Esophagus squamous epithelium (tissue), 5 donors: ENCODE measurements at places on chromosomes 2 and 18.
A peak's percentile ranks its signal among the peaks of the same experiment; 100 is the strongest.

GRCh38 chr18:60246606-60247005 lies 126.0 kb downstream of the MC4R start:
- DNase-seq: no peak

GRCh38 chr2:64311191-64311910 lies 142.6 kb upstream of the LGALSL start:
- DNase-seq: no peak

DNA sequence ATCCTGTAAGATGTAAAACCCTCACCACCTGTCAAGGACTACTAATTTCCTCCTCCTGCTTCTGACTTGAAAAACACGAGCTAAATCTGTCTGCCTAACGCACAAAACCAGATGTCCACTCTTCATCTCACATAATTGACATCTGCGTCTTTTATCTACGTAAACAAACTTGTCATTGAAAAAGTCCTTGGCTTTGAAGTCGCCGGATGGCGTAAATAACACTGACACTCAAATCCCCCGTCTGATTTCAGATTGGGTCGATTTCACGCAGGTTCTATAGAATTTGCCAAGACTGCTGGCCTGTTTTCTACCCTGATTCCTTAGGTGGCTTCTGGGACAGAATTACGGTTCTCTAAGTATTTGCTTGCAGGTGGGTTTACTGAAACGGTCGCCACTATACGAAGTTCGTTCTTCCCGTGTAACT lies 539 bp upstream of the MOB4 start:
- no peak for DNase-seq

DNA sequence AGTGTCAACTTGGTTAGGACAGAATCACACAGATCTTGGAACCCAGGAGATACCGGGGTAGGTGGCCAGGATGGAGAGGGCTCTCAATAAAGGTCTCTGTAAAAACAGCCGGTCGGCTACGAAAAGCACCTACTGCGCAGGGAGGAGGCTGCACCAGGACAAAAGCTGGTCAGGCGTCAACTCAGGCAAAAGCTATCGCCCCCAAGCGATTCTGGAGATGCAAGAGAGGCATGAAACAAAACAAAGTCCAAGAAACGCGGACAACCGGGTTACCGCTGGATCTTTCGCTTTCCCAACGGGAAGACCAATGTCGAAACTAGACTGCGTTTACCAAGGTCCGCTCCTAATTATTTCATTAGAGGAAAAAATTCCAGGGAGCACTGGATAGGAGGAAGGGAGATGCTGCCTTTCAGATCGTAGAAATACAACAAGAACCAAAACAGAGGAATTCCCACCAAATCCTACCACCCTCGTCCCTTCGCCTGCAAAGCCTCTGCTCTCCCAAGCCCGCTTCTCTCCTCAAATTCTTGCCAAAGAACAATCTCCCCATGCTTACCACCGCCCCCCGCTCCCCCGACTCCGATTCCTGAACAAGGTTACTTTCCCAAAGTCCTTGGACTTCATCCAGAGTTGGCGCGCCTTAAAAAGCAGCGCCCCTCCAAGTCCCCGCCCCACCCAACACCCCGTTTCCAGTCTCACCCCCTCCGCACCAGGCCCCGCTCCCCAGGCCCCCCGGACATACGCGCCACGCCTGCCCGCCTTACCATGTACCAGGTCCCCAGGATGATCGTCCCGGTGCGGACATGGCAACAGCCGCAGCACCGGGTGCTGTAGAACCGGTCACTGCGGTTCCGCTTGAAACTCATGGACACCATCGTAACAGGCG lies 539 bp downstream of the LAPTM4A start:
- no peak for DNase-seq

DNA sequence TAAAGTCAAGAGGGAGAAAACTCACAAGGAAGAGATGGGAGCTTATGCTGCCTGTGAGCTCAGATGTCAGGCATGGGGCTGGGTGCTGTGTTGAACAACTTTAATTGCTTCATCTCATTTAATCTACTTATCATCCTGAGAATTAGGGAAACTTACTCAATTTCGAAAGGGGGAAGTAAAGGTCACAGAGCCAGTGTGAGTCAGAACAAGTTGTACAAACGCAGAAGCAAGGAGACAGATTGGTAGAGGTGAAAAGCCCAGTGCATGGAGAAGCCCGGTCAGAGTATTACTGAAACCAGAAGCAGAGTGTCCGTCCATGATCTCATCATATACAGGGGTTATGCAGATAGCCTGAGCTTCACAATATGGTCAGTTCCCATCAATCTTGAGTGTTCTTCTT lies 281.1 kb upstream of the POU3F3 start:
- DNase-seq: no peak

DNA sequence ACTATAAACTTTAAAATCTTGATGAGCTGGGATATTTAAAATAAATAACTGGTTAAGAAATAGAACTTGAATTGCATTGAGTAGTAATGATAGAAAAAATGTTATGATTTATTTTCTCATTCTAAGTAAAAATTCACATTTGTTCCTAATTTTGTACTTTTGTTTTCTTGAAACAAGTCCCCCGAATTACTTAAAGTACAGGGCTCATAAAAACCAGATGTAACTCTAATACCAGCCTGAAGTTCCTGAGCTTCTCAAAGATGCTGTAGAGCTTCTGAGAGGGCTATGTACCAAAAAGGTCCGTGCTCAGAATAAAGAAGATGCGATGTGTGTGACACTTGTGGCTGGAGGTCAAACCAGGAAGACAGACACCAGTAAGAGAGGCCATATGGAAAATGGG lies 116.1 kb upstream of the TACR1 start:
- no peak for DNase-seq

DNA sequence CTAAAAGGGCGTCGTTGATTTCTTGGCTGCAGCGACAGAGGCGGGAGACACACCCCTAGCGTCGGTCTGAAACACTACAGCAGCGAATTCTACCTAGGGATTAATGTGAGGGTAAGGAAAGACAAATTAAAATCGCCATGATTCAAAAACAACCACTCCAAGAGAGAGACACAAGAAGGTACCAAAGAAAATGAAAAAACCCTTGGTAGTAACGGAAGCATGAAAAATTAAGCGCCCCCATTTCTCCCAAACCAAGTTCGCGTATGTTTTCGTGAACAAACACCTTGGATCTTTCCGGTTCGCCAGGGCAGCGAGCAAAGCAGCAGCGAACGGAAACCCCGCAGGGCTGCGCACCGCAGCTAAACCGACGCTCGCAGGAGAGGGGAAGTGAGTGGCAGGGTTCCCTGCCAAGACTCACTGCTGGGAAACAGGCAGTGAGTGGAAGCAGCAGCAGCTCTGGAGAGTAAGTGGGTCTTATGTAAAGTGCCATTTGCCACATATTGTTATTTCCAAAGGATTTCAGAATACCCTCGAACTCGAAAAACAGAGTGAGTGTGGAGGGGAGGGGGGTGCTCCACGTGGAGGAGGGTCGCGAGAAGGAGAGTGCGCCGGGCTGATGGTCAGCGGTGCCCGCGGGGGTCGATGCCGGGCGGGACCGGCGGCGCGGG lies 1.0 kb downstream of the PPP3R1 start:
- peak; percentile 15 for DNase-seq

GRCh38 chr2:222706616-222707015 lies 35.2 kb downstream of the MOGAT1 start:
- no peak for DNase-seq

- no peak for DNase-seq
These were observed 11.6 kb downstream of the CD28 start for GRCh38 chr2:203718087-203718486.

- DNase-seq: no peak
These were observed 25.8 kb downstream of the CREG2 start for GRCh38 chr2:101361522-101361921.

DNA sequence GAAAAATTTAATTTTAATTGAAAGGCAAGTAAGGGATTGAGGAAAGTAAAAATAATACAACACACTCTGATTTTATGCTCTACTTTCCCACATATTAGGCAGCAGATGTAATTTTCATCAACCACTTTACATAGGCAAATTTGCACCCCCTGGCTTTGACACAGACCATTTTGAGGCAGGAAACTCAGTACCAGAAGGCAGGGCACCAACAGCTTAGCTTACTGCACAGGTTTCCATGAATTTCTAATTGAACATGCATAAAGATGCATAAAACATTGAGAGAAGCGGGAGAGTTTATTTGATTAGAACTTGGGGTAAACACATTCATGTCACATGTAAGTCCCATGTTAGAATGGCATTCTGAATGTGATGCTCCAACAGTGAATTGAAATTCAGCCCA lies 171.9 kb downstream of the PID1 start:
- no peak for DNase-seq

DNA sequence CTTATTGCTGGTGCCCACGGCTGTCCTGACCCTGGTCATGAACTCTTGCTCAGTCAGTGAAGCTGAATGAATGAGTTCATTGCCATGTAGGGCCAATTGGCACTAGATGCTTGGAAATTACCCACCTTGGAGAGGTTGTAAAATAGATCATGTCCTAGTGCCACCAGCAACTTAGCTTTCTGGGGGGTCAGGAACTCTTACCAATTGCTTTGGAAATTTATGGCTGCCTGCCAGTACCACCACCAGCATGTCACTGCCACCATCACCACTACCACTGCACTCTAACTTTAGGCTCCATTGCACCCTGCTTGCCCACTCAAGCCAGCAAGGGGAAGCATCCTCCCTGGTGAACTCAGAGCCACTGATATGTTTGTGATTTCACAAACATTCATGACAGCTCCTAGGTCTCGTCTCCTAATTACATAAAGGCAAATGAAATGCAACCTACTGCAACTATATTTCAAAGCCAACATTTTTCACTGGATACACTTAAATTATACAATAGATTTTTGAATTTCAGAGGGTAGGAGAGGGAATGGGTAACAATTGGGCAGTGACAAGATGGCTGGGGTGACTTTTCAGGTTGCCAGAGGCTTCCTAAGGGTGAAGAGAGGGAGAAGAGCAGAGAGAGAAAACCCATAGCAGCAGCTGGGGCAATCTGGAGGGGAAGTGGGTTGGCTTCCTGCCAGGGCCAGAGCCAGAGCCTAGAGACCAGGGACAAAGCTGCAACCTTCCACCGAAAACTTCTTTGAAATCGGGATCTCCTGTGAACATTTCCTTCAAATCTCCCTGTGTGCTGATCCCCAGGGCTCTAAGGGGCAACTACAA lies 3.5 kb upstream of the EMILIN1 start:
- DNase-seq: no peak

DNA sequence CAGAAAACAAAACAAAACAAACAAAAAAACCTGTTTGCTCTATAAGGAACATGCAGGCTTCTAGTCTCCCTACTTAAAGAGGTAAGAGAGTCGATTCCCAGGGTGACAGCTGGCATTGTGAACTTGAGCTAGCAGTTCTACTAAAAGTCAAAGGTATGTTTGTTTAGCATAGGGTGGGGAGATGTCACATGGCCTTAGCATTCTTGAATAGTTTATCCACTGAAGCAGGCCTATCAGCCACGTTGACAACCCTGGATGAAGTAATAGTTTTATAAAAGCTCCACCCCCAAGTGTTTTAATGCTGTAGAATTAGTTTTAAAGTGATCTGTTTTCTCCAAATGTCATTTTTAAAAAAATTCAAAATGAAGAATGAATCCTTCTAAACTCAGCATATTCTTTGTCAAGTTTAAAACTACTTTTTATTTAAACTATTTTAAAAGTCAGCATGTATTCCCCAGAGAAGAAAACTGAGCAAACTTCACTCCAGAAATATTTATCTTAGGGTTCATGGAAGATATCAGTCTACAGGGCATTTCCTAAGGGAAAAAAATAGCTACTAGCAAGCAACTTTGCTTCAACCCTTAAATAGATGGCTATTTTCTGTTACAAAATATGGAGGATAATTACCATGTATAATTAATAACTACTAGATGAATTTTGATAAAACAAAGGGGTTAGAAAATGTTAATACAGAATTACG lies 1.7 kb downstream of the MYOM1 start:
- DNase-seq: no peak

DNA sequence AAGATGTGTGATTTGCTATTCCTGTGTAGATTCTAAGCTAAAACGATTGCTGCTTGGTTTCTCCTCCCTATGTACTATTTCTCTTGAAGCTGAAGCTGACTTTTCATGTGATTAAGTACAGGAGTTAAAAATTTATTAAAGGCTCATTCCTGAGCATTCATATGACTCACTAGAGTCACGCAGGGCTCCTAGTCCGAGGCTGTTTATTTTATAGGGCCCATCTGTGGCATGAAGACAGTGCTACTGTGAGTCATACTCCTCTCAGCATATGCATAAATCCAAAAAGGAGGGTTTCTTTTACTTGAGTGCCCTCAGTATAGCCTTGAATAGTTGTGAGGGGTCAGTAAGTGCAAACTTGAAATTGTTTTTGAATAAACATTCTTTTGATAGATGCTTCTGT lies 378.8 kb downstream of the PTPRM start:
- DNase-seq: no peak

DNA sequence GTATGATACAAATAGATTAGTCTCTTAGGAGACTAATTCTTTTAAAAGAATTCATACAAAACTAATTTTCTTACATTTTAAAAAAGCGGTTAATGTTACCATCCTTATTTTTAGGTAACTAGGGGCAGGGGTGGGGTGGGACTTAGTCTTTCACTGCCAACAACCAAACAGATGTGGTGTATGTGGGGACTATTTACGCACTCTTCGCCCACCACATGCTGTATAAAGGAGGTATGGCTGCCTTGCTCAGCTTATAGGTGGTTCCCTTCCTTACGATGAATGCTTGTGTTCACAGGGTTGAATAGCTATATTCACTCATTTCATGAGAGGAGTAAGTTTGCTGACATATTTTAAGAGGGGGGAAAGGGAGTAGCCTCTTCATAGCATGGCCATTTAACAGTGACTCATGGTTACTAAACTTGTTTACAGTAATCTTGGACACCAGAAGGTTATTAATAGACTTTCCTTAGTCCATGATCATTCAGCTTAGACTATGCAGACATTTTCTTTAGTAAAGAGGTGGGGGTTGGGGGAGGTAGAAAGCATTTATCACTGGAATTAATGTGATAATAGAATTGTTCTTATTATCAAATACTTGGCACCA lies 61.8 kb downstream of the CAB39 start:
- DNase-seq: no peak

- no peak for DNase-seq
These were observed 113.9 kb downstream of the HNMT start for GRCh38 chr2:138078153-138078552.

- DNase-seq: no peak
These were observed 376.3 kb upstream of the MYT1L start for GRCh38 chr2:2707206-2707991.

- no peak for DNase-seq
These were observed 38.3 kb downstream of the TTC32 start for GRCh38 chr2:19863303-19864041.

GRCh38 chr18:74796841-74797576 lies 199.3 kb downstream of the ZNF407 start:
- DNase-seq: no peak

DNA sequence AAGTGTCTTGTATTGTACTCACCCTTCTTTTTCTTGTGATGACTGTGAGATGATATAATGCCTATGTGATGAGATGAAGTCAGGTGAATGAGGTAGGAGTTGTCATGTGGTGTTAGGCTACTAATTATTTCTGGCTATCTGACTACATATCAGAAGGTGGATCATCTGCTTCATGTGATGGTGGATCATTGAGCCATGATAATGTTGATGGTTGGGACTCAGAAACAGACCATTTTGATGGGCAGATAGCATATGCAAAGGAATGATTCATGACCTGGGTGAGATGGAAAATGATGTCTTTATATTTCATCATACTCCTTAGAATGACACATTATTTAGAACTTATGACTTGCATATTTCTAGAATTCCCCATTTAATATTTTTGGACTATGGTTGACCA lies 19.5 kb downstream of the ANKRD30B start:
- DNase-seq: no peak

- DNase-seq: no peak
These were observed 166.1 kb downstream of the TFCP2L1 start for GRCh38 chr2:121118951-121119350.
